Ovary (tissue), 10 donors: ENCODE measurements at places on chromosomes 2 and 18.

- no peak for DNase-seq
Observed at GRCh38 chr18:73099759-73100158, 232.0 kb upstream of the NETO1 start.

- no peak for DNase-seq
Observed at GRCh38 chr2:170144761-170145160, 33.2 kb upstream of the MYO3B start.

- DNase-seq, result no peak
Observed at GRCh38 chr2:54899576-54900200, 150.6 kb downstream of the RTN4 start.

DNA sequence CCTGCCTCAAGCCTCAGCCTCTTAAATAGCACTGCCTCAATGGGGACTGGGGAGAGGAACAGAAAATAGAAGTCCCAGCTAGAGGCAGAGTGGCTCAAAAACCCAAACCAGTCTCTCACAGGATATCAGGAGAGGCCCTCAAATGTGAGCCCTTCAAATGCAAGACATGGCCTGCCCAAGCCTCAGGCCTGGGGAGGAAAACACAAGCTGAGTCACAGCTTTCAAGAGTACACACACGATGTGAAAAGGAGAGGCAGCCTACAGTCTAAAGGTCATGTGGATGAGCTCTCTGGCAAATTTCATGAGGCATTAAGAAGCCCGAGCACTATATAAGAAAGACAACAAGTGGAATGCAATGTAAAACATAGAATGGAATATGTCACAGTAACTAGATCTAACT is 316.6 kb upstream of the MEX3C start:
- DNase-seq, result no peak

DNA sequence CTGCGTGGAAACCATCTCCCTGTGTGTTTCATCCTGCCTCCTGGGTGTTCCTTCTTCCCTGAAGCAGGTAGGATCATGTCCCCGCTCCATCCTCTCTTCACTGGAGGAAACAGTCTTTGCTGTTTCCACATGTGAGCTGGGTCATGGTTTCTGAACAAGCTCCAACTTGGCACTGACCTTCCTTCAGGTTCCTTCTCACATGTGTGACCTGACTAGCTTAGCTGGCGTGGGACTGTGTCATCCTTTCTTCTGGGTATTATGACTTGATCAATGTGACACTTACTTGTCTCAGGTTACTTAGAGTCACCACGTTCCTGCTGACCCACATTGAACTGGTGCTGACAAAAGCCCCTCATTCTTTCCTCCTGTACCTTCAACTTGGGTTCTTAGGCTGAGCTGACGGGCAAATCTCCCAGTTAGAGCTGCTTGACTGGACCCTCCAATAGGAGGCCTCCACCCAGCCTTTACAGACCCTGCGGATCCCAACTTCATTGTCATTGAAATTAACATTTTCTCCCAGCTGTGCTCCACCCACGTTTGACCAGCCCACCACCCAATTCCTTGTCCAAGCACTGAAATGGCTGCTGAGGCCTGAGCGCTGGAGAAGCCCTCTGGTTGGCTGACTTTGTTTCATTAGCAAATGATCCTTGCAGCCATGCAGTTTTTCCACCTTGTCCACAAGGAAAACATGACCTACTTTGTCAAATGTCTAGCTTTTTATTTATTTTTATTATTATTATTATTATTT is 128.1 kb downstream of the DDX1 start:
- DNase-seq, result no peak

DNA sequence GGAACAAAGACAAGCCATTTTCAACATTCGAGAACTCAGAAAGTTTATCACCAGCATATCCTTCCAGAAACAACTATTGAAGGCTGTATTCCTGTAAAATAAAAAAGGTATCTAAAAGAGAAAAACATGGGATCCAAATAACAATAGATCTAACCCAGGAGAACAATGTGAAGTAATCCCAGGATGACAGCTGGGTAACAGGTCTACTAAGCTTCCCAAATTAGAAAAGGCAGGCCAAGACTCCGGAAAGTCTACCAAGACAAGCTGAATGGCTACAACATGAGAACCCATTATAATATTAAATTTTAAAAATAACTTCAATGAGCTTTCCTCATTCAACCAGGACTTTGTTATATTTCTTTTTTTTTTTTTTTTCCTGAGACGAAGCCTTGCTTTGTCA is 6.5 kb downstream of the PIAS2 start:
- no peak for DNase-seq

GRCh38 chr2:65232636-65233035 is 5.0 kb downstream of the ACTR2 start:
- no peak for DNase-seq

DNA sequence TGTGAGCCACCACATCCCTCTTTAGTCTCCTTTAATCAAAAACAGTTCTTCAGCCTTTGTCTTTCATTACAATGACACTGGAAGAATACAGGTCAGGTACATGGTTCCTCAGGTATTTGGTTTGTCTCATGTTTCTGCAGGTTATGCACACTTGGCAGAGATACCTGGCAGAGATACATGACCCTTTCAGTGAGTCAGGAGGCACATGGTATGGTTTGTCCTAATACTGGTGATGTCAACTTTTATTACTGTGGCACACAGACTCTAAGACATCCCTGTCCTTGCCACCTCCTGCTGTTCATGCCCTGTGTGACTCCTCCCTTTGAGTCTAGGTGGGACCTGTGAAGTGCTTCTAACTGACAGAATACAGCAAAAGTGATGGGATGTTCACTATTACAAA is 58.4 kb downstream of the SPIRE1 start:
- no peak for DNase-seq

GRCh38 chr2:3604991-3605961 is 10.4 kb downstream of the COLEC11 start:
- DNase-seq, result peak; percentile 74

- DNase-seq, result no peak
Observed at GRCh38 chr18:4721545-4721944, 266.4 kb upstream of the DLGAP1 start.

- DNase-seq, result no peak
Observed at GRCh38 chr2:108553209-108553919, 19.1 kb downstream of the LIMS1 start.

DNA sequence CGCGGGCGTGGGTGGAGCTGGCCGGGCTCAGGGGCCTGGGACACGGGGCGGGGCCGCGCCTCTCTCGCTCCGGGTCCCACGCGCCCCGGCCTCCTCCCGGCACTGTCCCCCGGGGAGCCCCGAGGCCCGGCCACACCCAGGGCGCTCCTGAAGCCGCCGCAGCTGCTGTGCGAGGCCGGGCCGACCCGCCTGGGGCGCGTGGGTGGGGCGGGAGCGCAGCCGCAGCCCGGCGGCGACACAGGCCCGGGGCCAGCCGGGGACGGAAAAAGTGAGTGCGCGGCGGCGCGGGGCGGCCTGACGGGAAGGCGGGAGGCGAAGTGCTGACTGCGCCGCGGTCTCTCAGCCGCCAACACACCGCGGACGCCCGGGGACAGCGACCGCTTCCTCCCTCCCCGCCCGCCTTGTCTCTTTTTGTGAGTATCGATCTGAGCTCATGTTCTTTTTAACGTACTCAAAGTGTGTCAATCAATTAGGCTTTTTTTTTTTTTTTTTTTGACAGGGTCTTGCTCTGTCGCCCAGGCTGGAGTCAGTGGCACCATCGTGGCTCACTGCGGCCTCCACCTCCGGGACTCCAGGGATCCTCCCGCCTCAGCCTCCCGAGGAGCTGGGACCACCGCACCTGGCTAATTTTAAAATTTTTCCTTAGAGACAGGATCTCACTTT is 14.5 kb downstream of the PDCD1 start:
- DNase-seq, result peak; percentile 79

DNA sequence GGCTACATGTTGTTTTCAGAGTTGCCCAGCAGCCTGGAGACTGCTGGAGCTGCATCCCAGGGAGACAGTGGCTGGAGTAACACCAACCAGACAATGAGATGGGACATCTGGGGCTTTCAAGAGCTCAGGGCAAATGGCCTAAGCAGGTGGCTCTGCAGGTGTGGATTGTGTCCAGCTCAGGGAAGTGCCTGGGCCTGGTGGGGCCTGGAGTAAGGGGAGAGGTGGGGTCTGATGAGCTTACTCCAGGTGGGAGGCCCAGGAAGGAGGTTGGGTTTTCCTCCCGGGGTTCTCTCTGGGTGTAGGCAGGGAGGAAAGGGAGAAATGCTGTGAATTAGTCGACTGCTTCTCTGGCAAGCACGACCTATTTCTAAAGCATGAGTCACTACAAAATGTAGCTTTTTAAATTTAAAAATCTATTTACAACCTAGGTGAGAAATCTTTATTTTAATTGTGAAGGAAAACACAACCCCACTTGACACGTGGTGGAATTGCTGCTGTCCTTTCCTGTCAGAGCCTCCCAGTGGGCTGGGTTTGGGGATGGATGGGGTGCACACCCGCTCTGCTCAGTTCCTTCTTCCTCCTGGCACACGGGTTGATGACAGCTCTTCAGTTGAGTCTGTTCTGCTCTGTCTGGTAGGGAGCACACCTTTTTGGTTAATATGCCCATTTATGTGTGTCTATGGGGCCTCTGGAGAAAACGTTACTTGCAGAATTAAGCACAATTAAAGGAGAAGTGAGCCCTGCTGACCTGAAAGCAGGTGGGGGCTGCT is 81.6 kb downstream of the SH3RF3 start:
- DNase-seq, result no peak

- DNase-seq, result no peak
Observed at GRCh38 chr2:21781962-21782361, 658.2 kb downstream of the TDRD15 start.

DNA sequence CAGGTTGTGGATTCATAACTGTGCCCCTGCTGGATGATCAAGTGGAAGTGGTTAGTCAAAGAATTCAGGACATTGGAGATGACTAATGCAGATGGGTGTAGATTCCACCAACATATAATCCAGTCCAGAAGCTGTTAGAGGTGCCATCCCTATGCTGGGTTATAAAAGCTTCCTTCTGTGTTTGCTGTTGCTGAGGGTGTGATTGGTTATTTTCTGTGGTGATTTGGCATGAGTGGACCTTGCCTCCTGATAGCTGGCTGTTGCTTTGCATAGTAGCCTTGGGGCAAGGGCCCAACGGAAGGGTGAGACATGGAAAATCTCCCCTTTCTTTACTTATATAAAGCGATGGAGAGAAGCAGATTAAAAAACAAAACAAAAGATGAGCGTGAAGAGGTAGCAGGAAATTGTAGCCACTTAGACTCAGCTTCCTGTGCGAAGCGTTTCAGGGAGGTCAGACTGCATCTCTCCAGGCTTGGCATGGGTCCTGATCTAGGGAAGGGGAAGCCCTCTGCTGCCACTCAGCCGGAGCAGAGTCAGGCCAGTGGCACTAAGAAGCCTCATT is 190.4 kb downstream of the FMNL2 start:
- DNase-seq, result peak; percentile 45

- DNase-seq, result no peak
Observed at GRCh38 chr2:172447811-172448493, 20.6 kb downstream of the ITGA6 start.

DNA sequence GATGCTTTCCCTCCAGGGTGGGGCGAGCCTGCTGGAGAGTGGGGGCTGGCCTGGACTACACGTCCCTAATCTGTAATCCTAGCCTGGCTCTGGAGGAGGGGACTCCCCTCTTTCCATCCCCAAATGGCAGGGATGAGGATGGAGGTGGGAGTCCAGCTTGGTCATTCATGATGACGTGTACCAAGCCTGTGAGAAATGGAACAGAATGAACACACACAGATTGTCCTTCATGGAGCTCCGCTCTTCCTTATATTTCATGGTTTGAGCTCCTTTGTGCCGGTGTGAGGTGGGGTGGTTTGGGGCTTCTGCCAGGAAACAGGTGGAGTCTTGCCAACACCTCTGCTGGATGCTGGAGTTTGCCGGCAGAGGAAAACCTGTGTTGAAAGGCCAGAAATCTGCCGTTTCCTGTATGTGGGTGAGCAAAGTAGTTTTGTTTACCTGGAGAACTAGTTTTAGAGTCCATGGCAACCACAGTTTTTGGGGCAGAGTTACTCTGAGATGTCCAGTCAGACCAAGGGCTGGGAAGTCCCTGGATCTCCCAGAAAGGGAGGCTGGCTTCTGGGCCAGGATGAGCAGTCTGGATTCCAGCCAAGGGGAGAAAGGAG is 417.6 kb upstream of the MEX3C start:
- no peak for DNase-seq

- DNase-seq, result no peak
Observed at GRCh38 chr18:3608488-3608887, 158.5 kb downstream of the TGIF1 start.

DNA sequence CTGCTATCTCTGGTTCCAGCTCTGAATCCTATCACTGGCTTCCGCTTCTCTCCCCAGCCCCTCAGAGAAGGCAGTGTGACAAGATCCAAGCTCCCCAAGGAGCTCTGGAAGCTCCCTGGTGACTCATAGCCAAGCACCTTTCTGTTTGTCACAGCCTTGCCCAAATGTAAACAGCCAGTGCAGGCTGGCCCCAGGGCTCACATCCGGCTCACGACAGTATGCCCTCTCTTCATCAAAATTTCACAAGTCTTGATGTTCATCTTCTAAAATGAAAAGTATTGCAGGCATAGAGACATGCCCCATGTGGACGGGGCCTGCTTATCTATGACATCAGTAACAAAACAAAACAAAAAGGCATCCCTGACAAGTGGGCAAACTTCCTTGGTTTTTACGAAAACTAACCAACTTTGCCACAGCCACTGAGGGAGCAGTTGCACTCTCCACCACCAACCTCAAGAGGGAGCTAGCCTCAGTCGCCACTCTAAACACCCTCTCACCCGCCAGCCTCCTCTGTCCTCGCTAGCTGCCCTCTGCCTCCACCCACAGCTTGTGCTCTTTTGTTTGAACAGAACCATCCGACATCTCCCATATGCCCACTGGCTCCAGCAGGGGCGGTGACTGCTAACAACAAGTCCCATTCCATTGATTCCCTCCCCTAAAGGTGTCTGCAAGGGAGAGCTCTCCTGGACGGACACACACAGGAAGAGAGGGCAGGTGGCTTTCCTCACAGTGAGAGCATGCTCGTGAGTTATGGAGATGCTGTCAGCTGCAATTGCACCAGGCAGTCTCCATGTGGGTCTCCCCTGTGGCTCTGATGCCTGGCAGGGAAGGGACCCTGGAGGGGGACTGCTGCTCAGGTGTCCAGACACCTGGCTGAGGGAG is 71.0 kb upstream of the DAPL1 start:
- no peak for DNase-seq

- DNase-seq, result no peak
Observed at GRCh38 chr2:36634981-36635597, 37.1 kb upstream of the FEZ2 start.
